CD8-positive, alpha-beta T cell (primary cell): ENCODE measurements at places on chromosomes 16 and 17.

DNA sequence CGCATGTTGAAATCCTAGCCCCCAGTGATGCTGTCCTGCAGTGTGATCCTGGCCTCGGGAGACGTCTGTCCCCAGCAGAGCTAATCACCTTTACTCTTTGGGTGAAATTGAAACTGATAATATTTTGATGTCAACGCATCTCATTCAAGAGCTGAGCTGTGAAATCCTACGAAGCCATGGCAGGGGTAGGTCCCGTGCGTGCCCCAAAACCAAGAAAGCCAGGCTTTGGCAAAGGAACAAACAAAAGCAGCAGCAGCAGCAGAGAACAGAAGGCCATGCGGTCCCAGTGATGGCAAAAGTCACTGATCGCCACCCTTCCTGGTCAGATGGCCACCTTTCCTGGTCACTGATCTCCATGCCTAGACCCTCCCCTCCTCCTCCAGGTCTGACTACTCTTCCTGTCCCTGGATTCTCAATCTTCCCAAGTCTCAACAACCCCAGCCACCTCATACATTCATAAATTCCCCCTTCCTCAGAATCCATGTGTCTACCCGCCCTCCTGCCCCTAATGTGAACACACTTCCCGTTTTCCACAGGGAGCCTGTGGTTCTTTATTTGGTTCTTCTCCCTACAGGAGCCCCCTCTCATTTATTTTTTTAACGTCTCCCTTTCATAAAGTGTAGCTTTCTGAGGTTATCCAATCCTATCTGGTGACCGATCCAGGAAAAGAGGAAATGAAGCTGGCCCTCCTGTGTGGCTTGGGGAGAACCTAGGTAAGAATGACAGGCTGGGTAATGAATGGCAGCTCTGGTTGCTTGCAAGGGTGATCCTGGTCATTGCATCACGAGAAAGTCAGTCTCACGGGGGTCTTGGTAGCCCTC, 50.3 kb downstream of the CPPED1 start:
- DNase-seq, result no peak

- peak; percentile 67 for DNase-seq
These were observed at the start of gene MMD for GRCh38 chr17:55421179-55421934. Gene MMD, minus strand, starts transcription at chr17:55421835. Its CDS starts 140 bp downstream, at chr17:55421695.

GRCh38 chr16:56121156-56121500, 70.2 kb upstream of the GNAO1 start:
- no peak for DNase-seq

DNA sequence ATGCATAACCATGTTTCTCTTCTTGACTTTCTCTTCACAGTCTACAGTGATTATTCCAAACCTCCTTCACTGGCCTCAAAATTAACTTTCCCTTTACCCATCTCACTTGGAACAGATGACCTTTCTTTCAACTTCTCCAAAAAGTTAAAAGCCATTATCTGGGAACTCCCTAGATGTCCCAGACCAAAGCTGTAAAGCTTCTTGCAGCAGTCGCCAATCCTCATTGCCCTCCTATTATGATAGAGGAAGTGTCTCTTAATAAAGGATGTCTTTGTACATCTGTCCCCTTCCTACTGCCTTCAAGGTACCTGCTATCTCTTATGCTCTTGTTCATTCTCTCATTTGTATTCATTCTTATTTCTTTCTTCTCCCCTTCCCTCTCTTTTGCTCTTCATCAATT, 127.5 kb downstream of the MRTFB start:
- no peak for DNase-seq

DNA sequence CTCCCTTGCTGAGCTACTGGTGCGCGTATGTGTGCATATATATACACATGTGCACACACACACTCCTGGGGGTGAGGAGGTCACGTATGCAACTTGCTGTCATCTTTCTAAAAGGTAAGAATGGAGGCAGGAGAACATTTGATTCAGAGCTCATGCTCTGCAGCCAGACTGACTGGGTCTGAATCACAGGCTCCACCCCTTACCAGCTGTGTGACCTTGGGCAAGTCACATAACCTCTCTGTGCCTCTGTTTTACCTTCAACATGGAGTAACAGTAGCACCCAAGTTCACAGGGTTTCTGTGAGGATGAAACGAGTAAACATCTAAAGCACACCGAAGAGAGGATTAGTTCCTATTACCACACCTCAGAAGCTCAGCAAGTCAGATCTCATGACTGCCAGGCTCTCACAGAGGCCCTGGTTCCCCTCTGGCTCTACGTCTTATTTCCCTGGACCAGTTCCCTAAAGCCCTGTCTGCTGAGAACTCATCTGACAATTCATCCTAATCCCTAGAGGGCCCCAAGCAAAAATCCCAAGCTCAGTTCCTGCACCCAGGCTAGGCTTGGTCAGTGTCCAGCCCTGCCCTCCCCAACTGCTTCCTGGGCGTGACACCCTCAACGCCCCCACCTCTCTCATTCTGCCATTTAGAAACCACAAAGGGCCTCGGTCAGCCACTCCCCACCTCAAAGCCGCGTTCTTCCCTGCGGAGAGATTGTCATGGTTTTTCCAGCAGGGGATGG, 28.7 kb downstream of the ABR start:
- DNase-seq, result no peak
